ENCODE measurements at places on chromosomes 13 and 19.

DNA sequence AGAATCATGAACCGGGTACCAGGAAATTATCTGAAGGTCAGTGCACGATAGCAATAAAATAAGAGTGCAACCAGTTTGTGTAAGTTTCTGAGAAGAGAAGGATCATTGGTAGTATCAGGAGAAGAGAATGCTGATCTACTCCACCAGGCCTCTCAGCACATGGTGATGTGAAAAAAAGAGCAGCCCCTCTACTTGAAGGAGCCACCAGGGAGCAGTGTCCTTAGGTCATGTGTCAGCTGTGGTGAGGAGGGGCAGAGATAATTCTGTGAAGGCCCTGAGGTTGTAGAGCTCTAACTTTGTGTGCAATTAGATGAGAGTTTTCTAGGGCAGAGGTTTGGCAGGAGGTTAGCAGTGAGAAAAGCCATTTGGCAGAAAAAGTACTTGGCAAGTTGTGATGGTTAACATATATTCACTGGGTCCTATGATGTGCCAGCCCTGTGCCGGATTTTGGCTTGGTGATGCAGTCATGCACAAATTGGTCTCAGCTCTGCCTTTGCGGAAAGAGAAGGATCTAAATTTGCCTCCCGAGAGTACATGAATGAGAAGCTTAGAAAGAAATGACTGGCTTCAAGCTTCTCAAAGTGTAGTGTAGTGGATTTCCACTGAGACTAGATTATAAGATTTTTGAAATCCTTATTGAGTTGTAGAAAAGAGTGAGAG, 19.2 kb upstream of the ZC3H13 start:
- no peak for DNase-seq

DNA sequence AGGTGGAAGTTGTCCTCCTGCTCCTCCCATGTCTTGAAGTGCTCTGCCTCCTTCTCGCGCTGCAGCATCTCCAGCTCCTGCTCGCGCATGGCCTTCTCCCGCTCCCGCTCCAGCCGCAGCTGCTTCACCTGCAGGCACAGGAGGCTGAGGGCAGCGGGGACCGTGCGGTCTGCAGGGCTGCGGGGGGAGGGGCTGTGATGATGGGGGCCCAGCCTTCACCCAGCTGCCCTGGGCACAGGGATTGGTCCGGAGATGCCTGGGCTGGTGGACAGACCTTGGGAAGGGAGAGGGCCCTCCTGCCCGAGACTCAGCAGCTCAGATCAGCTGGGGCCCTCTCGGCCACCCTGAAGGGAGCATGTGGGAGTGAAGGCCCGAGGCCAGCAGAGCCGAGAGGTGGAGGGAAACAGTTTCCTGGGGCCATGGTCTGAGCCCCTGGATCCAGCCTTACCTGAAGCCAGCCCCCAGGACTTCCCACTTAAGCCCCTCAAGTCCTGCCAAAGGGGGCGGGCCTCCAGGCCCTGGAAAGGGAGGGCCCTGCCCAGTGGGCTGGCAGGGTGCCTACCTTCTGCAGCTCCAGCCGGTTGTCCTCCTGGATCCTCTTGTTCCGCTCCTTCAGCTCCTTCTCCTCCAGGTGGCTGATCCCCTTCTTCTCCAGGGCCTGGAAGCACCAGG, 6.3 kb downstream of the CACTIN start:
- DNase-seq: no peak

- no peak for DNase-seq
Observed at GRCh38 chr19:38373907-38374331, 452 bp upstream of the PSMD8 start.

GRCh38 chr13:111534751-111535522, 214.5 kb downstream of the TEX29 start:
- no peak for DNase-seq

DNA sequence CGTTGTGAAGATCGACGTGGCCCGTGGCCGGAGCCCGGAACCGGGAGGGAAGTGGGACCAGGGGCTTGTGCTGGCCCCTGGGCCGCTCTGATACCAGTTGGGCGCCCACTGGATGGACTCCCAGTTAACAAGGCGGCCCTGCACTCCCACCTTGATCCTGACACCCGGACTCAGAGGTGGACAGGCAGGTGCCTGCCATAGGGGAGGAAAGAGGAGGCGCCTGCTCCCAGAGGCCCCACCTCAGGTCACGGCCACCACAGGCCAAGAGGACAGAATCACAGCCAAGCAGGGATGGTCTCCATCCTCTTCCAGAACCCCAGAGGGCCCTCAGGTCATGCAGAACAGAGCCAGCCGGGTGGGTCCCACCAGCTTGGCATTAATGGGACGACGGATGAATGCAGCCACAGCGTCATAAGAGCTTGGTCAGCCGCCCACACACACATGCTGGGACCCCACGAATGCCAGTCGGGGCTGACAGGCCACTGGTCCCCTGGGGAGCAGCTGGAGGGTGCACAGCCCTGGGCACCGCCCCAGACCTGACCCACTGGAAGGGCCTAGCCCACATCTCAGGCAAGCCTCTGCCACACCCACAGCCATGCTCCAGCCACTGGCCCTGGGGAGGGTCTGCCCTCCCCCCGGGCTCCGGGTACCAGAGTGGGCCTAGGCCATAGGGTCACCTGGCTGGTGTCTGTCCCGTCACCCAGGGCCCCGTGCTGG, 9.6 kb upstream of the KLF16 start:
- DNase-seq: no peak

DNA sequence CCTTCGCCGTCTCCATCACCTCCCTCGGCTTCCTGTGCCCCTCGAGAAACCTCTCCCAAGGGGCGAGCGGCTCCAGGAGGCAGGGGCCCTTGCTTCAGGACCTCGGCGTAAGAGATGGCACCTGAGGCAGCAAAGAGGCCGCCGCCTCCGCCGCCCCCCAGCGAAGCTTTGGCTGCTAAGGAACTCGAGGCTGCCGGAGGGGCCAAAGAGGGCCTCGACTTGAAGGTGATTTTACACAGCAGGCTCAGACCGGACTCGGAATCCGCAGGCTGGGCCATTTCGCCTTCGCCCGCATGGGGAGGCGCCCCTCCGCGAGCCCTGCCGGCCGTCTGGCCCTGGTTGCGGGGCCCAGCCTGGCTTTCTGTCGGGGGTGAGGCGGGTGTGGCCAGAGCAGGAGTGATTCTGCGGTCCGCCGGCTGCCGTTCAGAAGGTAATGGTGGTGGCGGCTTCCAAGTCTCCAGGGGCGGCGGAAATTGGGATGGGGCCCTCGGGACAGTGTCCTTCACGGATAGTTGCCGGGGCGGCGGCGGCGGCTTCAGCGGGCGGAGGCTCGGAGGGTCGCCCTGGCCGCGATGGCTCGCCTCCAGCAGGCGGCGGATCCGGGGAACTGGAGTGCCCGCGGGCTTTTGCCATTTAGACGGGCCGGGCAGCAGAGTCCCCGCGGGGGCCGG, 1.4 kb downstream of the GGN start:
- no peak for DNase-seq

DNA sequence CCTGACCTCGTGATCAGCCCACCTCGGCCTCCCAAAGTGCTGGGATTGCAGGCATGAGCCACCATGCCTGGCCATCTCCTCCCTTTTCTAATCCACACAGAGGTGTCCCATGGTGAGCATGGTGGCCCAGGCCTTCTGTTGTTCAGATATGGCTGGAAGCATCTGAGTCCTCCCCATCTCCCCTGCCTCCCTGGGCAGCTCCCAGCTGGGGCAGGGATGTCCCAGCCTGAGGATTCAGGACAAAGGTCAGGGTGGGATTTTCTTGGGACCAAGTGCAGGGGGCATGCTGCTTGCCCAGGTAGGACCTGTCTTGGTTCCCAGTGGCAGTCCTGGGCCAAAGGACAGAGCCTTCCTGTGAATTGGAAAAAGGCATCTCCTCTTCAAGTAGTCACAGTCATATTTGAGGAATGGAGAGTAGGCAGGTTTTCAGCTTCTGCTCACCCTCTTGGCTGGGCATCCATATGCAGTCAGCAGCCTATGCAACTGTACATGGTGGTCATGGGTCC, 10.8 kb downstream of the ADGRE2 start:
- no peak for DNase-seq

GRCh38 chr13:37534181-37534580, 64.4 kb downstream of the POSTN start:
- DNase-seq: no peak

- no peak for DNase-seq
Observed at GRCh38 chr13:106560821-106561220, 7.1 kb downstream of the ARGLU1 start.

GRCh38 chr19:19540064-19540714, 2.1 kb downstream of the CILP2 start:
- DNase-seq: peak; percentile 84

DNA sequence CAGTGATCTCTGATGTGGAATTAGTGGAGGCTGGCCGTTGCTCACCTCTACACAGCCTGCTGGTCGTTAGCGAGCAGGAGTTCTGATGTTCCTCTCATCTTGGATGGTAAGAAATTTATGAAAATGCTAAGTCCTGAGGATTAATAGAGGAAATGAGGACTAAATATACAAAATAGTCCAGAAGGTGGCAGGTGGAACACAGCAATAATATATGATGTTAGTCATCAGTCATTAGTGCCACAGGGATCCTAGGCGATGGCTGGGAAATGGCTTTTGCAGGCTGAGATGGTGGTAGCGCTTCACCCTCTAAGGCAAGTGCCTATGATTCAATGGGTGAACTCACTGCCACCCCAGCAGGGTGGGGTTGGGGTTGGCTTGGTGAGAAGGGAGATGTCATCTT, 338.6 kb upstream of the TMTC4 start:
- DNase-seq: no peak

DNA sequence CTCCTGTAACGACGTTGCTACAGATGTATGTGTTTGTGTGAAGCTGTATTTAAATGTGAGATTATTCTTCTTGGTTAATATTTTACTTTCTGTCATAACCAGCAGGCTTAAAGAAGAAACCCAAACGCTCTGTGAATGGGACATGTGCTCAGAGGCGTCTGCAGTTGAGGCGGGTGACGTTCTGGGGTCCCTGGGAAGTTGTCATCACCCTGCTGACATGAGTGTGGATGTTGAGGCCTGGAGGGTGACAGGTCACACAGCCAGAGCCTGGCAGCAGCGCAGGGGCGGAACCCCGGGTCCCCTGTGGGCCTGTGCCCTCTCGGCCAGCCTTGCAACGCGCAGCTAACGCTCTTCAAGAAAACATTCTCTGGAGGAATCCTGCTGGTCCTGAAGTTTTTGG, 16.6 kb downstream of the RASA3 start:
- no peak for DNase-seq

GRCh38 chr19:29681422-29682235, 16.4 kb downstream of the PLEKHF1 start:
- no peak for DNase-seq

DNA sequence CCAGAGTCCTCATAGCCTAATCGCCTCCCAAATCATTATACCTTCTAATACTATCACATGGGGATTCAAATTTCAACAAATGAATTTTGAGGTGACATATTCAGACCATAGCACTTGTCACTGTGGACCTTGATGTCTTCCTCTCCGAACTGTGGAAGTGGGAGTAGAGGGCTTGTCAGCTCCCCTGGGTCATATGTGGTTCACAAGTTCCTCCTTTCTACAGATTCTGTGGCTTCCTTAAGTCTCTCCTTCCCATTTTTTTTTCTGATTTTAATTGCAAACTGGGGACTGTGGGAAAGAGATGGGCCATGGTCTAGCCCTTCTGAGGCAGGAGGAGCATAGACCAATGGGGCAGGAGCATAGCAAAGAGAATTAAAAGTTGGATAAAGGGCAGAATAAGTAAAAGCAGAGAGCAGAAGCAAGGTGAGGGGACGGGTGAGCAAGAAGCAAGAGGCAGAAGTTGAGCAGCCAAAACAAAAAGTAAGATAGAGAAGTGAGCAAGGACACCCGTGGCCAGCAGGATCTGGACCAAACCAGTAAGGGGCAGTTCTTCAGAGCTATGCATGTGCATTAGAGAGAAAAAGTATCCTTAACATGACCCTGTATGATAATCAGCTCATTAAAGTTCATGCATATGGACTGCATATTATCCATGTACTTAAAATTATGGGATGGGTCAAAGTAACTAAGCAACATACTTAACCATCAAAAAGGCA, 2.6 kb upstream of the SIGLEC7 start:
- no peak for DNase-seq

GRCh38 chr19:8185343-8186068, 23.7 kb upstream of the CERS4 start:
- no peak for DNase-seq

- no peak for DNase-seq
Observed at GRCh38 chr19:45547211-45547770, 37.3 kb downstream of the OPA3 start.

DNA sequence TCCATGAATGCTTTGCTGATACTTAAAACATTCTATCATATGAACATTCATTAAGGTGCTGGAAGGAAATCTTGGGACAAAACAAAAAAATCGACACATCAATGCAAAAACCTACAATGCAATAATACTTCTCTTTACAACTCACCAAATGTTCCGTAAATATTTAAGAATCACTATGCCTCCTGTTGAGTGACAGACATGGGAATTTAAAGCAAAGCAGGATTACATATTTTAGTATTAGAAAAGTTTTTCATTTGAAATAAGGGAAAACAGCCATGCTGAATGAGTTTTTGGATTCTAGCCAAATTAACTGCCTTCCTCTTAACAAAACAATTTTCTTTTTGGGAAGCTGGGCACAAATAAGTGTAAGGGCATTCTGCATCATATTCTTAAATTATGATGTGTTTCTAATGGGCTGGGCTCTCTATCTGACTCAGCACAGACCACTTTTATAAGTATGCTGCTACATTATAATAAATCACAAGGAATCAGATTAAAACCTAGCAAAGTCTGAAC, 93.7 kb downstream of the RBM26 start:
- DNase-seq: no peak

DNA sequence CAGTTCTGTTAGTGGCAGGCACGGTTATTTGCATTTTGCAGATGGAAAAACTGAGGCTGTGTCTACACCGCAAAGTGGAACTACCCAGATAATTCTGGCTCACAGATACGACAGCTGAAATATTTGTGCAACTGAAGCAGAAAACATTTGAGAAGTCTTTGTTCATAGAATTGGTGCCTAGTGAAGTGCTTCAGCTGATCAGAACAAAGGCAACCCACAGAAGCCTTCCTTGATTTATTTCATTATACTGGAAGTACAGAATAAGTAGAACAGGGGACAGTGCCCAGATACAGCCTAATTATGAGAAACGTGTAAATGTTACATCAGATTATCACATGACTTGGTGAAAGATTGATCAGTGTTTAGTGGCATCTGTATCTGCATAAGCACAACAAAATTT, 73.4 kb upstream of the RAP2A start:
- DNase-seq: no peak

Data from CD4-positive, alpha-beta T cell treated with Interleukin-17A for 1 hour (primary cell).